Lower leg skin (tissue), 4 donors: ENCODE measurements at places on chromosomes 1 and 21. TPM values are rescaled to one million over a fixed set of nuclear protein-coding genes. Genes with fewer than 3 reads are reported as not detected.
A peak's percentile ranks its signal among the peaks of the same experiment; 100 is the strongest.

DNA sequence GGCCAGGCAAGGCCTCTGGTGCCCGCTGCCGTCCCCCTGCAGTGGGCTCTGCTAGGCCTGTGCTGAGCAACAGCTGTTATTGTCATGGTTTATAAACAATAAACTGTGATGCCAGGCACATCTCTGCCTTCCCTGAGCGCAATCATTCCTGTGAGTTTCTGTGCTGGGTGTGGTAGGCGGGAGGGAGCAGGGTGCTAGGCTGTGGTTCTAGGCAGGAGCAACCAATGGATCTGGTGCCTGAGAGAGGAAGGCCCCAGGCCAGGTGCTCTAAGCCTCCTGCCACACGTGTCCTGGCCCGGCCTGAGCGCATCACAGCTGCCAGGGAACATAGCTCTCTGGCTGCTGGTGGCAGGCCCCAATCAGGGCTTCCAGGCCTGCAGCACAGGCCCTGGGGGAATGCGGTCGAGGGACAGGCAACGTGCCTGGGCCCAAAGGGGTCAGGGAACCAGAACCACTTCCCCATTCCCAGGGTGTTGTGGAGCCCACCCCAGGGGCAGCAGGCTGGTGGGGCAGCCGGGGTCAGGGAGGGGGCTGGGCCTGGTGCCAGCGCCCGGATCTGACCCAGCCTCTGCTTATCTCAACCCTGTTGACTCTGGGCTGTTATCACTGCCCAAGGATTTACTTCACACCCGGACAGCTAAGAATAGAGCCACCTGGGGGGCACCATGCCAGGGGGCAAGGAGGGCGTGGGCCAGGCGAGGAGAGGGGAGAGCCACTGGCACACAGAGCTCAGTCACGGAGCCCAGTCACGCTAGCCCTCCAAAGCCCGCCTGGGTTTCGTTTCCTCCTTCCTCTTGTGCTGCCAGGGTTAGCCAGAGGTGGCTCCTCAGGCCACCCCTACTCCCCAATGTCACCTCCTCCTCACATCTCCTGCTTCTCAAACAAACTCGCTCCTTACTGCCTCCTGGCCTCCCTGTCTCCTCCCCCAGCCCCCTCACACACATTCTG is 11.5 kb downstream of the TRIM46 start:
- DNase-seq = no peak

DNA sequence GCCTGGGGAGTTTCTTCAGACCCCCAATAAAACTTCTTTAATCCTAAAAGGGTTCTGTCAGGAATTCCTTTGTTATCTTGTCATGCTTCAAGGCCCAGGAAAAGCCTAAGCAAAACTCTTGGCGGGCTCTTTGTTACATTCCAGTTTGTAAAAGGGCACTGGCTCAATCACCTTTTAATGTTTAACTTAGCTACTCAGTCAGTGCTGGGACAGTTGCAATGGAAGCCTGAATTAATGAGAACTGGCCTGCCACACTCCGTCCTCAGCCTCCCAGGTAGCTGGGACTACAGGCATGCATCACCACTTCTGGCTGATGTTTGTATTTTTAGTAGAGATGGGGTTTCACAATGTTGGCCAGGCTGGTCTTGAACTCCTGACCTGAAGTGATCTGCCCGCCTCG is 21.3 kb upstream of the ASB17 start:
- no peak for DNase-seq

DNA sequence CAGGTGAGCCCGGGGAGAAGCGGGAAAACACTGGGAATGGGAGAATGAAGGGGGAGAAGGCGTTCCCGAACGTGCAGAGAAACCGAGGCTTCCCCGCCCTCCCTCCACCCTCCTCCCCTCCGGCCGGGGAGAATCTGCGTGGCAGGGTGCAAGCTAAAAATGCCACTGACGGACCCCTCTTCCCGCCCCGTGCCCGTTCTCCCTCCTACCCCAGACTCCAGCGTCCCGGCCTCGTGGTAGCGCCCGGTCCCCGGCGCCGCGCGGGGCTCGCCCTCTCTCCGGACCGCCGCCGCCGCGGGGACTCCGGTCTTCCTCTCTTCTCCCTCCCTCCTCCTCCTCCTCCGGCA is 81.6 kb upstream of the AK4 start:
- DNase-seq = no peak

OR2G6 gene
- total RNA-seq = not detected

- DNase-seq = no peak
Measured at GRCh38 chr1:107132780-107133179, 8.1 kb upstream of the NTNG1 start.

MMP23B gene
- total RNA-seq = 2.1 TPM

DNA sequence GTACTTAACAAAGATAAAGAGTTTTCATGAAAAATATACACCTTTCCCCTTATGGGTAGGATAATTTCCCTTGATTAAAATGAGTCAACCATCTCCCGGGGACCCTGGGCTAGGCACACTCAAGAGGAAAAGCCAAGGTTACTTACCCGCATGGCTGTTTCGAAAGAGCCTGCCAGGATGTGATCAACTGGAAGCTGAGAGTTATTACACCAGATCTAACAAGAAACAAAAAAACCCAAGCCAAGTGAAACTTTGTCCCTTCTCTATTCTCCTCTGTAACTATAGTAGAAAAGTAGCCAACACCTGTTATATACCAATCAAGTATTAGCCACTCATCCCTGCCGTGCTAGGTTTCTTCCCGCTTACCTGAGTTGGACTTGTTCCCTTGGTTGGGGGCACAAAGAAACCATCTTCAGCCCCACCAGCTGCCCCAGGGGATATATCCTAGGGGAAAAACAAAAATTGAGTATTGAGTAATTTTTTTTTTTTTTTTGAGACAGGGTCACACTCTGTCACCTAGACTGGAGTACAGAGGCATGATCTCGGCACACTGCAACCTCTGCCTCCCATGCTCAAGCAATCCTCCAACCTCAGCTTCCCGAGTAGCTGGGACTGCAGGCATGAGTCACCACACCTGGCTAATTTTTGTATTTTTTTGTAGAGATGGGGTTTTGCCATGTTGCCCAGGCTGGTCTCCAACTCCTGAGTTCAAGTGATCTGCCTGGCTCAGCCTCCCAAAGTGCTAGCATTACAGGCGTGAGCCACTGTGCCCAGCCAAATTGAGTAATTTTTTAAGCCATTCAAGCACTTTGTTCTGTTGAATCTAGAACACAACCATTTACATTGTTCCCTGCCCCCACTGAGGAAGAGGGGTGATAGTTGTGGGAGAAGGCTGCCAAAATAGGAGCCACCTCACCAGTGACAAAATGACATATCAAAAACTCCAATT is 8.4 kb upstream of the PEX19 start:
- DNase-seq = no peak

DNA sequence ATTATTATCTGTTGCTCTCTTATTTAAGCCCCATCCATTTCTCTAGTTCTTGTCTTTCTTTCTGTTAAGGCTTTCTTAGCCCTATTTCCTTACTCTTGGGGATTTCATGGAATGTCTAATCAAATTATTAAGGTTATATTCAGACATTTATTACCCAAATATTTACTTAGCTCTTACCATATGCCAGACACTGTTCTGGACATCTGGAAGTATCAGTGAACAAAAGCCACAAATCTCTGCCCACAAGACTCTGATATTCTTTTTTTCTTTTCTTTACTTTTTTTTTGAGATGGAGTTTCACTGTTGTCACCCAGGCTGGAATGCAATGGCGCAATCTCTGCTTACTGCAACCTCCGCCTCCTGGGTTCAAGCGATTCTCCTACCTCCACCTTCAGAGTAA is 74.3 kb upstream of the NBL1 start:
- no peak for DNase-seq

DNA sequence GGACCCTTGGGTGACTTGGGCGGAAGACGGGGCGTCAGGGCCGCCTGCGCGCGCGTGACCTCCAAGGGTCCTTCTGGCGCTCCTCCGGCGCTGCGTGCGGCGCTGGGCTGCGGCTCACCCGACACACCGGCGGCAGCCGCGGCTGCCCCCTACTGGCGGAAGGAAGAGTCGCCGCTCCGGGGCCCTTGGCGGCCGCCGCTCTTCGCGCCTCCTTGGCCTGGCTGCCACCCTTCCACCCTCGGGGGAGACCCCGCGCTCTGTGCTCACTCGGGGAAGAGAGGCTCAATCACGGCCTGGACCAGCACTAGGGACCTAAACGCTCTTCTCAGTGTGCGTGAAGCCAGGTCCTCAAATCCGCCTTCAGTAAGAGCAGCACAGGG is 89.7 kb downstream of the DMRTA2 start:
- DNase-seq = no peak

EPHA2 gene
- total RNA-seq = 68.1 TPM

TRABD2B gene
- total RNA-seq = 1.4 TPM

DNA sequence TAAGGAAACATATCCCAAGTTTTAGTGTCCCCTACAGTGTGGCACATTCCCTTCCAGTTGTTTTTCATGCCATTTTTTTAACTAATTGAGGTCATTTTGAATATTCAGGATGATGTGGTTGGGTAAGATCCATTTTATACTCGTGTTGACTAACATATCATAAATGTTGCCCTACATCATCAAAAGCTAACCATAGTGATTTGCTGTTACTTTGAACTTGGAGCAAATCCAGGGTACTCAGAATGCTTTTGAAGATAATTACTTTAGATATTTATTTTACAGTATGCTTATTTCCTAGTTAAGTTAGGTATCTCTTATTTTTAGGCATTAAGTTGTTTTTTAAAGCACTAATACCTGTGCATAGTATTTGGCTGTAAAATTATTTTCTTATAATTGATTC is 57.8 kb downstream of the DYRK1A start:
- no peak for DNase-seq

- peak; percentile 44 for DNase-seq
Measured at GRCh38 chr1:155859881-155860871, 809 bp downstream of the SYT11 start.

DNA sequence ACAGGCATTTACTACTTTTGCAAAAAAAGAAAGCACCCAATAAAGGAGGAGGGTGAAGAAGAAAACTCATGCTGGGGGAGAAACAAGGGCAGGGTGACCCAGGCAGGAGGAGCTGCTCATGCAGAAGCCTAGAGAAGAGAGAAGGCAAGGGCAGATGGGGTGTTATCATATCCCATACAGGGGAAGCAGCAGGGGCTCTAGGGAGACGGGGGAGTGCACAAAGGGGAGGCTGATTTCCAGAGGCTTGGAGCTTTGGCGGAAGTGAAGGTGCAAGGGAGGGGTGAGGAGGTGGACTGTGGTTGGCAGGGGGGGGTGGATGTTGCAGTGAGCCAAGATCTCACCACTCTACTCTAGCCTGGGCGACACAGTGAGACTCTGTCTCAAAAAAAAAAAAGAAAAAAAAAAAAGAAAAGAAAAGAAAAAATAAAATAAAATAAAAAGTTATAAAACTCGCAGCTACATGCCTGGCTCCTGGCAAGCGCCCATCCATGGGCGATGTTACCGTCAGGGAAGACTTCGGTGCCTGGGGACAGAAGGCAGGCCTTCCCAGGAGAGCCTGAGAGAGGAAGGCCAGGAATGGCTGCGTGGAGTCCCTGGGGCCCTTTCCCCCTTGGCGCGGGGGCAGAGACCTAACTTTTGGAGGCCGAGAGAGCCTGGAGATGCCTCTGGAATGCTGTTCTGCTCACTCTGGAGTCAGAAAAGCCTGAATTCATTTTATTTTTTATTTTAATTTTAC is 3.3 kb upstream of the FCN3 start:
- DNase-seq = no peak

- DNase-seq = no peak
Measured at GRCh38 chr21:46159841-46160656, 4.7 kb upstream of the FTCD start.

GRCh38 chr1:119112244-119112643 is 28.2 kb downstream of the WARS2 start:
- no peak for DNase-seq

- no peak for DNase-seq
Measured at GRCh38 chr1:110548381-110548780, 29.4 kb upstream of the KCNA10 start.
